ENCODE measurements at places on chromosomes 6 and 20.

- no peak for DNase-seq
Measured at GRCh38 chr6:51077821-51078518, 259.3 kb downstream of the TFAP2B start.

- no peak for DNase-seq
Measured at GRCh38 chr6:164095056-164095455, 680.5 kb downstream of the QKI start.

- DNase-seq: no peak
Measured at GRCh38 chr20:16539280-16540021, 33.8 kb downstream of the KIF16B start.

DNA sequence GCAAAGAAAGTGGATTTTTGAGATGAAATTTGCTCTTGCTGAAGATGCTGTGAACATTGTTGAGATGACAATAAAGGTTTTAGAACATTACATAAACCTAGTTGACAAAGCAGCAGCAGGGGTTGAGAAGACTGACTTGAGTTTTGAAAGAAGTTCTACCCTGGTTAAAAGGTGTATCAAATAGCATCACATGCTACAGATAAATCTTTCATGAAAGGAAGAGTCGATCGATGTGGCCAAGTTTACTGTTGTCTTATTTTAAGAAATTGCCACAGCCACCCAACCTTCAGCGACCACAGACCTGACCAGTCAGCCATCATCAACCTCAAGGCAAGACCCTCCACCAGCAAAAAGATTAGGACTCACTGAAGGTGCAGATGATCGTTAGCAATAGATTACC is 155.3 kb downstream of the HS3ST5 start:
- DNase-seq: no peak

DNA sequence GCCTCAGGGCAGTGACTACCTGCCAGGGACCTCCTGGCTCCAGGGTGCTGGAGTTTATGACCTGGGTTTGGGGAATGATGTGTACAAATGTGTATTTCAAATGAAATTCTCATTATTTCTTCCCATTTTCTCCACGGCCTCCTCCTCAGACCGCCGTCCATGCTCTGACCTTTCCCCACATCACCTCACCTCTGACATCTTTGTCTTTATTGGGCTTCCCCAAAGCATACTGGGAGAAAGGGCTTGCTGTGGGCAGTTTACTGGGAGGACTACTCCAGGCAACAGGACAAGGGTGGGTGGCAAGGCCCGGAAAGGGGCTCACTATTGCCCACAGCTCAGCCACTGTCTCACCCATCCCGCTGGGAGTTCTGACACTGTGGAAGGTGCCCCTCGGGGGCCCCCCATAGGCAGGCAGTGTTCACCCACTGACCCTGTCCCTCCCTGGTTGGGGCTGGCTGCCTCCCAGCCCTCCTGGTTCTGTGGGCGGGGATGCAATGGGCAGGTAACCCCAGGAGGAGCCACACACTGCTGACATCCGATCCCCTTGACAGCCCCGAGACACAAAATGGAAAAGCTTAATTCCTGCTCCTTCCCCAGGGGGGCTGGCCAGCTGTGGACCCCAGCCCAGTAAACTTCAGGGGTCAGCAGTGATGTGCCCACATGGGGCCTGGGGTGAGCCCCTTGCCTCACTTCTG is 39.8 kb upstream of the CST7 start:
- no peak for DNase-seq

DNA sequence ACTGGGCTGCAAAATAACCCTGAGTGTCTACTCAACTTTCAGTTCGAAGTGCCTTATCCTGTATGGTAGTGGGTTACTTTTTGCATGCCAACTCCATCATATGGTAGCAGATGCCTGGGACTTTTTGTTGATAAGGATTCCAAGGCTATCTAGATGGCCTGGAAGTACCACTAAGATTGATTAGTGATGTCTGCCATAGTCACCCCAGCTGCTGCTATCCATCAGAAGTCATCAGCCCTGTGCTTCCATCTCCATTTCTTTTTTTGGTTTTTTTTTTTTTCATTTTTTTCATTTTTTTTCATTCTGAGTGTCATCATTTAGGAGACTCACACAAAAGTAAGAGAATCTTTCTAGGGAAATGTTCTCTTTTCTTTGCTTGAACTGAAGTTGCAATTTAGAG is 217.4 kb upstream of the PLCB4 start:
- DNase-seq: no peak

DNA sequence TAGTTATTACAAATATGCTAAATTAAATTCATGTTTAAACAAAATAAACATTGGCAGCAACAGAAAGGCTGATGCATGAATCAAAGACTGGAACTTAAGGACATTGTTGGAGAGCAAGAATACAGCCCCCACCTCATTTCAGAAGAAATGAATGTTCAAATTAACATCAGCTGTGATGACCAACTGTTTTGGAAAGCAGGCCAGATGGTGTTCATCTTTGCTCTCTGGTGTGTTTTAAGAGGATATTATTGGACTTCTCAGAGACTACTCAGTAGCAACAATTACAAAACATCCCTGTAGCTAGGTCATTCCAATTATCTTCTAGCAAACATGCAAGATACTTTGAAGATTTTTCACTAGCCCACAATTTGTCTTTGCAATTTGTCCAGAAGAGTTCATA is 118.6 kb upstream of the DOK5 start:
- no peak for DNase-seq

DNA sequence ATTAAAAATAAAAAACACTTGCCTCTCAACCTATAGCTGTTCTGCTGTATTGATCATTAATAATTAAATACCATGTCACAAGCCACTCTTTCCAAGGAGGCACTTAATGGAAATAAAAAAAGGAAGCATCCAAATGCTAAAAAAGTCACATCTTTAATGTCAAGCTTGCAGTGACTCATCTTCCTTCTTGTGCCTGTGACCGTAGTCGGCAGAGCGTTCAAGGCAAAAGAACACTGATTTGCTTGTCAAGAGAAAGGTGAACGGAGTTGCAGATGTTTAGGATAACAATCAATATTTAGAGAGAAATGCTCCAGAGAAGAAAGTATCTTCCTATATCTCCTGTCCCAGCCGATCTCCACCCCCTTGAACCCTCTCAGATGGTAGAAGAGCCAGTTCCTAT is 341.0 kb upstream of the OPRM1 start:
- DNase-seq: no peak

Data from activated T-cell treated with anti-CD3 and anti-CD28 coated beads for 1 hour (primary cell).